ENCODE measurements at places on chromosomes 11 and 22.

DNA sequence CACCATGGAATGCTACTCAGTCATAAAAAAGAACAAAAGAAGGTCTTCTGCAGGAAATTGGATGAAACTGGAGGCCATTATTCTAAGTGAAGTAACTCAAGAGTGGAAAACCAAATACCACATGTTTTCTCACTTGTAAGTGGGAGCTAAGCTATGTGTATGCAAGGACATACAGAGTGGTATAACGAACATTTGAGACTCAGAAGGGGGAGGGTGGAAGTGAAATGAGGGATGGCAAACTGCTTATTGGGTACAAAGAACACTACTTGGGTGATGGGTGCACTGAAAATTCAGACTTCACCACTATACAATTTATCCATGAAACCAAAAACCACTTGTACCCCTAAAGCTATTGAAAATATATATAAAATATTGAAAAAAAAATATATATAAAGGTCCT, 13.4 kb upstream of the CAT start:
- DNase-seq, result no peak

DNA sequence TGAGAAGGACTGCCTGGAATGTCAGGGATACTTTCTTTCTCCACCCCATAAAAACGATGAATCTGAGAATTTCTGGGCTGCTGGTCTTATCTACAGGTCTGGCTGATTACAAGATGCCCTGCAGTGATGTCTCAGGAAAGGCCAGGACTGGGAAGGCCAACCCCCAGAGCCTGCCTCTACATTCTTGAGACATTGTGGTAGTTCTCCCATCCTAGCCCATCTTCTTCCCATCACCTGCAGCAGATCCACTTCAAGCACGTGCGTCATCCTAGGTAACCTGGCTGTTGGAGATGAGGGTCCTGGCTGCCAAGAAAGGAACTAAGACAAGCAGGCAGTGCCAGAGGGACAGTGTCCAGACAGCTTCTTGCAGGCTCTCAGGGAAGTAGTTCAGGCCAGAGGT, 44.1 kb upstream of the E2F8 start:
- DNase-seq, result no peak

DNA sequence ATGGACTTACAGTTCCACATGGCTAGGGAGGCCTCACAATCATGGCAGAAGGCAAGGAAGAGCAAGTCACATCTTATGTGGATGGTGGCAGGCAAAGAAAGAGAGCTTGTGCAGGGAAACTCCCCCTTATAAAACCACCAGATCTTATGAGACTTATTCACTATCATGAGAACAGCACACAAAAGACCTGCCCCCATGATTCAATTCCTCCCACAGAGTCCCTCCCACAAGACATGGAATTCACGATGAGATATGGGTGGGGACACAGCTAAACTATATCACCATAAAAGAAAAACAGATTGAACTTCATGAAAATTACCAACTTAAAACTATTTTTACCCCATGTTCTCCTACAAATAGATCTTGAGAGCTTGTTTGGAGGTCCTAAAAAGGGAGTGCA, 19.6 kb downstream of the ENTHD1 start:
- DNase-seq, result no peak

DNA sequence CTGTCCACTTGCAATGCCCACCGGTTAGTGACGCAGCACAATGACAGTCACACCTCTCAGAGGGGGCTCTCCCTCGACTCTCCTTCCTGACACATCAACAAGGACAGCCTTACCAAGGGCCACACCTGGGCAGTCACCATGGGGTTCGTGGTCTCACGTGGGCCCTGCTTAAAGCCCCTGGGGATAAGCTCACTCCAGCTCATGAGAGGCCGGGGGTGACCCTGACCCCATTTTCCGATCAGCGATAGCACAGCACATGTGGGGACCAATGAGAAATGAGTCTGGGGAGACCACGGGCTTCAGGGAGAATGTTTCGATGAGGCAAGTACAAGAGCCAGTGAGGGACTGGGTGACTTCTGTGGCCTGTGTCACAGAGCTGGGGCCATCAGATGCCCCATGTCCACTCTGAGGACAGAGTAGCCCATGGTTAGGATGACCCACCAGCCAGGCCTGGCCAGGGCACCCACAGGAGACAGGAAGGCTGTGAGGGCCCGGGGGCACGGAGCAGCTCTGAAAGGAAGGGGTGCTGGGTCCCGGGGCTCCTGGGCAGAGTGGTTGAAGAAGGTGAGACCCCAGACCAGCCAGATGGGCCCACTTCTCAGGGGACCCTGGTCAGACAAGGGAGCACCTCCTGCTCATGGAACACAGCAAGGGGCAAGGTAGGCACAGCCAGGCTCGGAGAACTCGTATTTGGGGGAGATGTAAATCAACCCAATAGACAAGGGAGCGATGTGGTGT, 128.8 kb downstream of the MED15 start:
- DNase-seq, result no peak

- DNase-seq, result no peak
These were observed 36.4 kb upstream of the ACER3 start for GRCh38 chr11:76824083-76824939.

- DNase-seq, result peak; percentile 76
These were observed 49.2 kb downstream of the DBX1 start for GRCh38 chr11:20110908-20111669.

- DNase-seq, result no peak
These were observed 28.1 kb upstream of the SCGB1A1 start for GRCh38 chr11:62390722-62391121.

DNA sequence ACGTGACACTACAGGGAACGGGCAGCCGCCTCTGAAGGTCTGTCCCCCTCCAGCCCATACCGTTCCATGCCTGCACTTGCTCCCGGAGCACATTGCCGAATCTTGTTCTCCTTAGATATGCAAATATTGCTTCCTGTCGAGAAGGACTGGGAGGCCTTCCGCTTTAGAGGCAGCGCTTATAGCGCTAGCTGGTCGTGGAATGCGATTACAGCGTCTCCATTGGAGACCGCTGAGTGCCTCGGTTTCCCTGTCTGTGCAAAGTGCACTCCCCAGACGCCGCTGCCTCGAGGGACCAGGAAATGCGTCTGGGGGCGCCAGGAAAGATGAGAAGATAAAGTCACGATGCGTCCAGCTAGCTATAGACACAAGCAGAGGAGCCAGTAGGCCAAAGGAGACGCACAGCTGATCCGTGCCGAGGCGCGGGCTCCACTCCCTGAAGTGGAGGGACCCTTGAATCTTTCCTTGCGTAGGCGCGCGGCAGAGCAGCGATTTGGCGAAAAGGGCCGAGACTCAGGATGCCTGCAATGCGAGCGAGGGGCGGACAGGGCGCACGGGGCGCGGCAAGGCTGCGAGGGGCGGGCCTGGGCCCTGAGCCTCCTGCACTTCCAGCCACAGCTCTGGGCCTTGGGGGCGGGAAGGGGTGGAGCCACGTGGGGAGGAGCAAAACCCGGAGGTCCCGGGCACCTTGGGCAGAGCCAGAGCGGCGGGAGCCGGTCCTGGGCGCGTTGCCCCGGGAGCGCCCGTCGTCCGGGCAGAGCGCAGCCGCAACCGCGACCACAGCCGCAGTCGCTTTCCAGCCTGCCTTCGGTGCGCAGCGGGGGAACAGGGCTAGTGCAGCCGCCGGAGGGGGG, at the start of gene RASSF10:
RASSF10 (plus strand) TSS at position 692 of the 851 bp plus-strand sequence. CDS start 261 bp downstream, outside the sequence.
- DNase-seq, result peak; percentile 94

Measured in neural progenitor cell (in vitro differentiated cells).